ENCODE measurements at places on chromosomes 7 and 10.

DNA sequence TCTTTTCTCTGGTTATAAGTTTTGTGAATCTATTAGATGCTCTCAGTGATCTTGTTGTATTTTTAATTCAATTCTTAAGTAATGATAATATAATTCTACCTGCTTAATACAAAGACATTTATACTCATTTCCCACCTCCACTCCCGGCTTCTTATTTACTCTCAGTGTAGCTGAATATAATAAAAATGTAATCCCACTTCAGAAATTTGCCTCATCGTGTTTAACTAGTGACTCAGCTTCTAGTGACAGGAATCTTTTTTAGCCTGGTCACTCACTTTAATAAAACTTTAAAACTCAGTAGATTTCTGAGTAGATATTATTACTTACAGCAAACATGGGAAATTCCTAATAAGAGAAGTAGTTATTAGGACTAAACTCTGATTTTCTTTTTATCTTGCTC is 1506.2 kb upstream of the LRRTM3 start:
- DNase-seq, result no peak

DNA sequence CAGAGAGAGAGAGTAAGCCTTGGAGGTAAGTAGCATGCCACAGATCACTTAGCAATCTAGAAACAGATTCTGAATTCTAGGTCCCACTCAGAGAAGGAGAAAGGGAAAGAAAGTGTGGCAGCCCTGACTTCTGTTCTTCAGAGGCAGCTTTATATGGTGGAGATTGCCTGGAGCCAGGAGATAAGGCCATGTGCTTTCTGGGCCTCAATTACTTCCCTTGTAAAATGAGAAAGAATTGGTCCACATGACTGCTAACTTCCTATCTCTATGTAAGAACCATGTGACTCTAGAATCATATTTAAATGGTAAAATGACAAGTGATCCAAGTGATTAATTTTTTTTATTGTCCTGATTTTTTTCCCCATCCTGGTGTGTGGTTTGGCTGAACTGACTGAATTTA is 64.1 kb downstream of the HHEX start:
- DNase-seq, result no peak

DNA sequence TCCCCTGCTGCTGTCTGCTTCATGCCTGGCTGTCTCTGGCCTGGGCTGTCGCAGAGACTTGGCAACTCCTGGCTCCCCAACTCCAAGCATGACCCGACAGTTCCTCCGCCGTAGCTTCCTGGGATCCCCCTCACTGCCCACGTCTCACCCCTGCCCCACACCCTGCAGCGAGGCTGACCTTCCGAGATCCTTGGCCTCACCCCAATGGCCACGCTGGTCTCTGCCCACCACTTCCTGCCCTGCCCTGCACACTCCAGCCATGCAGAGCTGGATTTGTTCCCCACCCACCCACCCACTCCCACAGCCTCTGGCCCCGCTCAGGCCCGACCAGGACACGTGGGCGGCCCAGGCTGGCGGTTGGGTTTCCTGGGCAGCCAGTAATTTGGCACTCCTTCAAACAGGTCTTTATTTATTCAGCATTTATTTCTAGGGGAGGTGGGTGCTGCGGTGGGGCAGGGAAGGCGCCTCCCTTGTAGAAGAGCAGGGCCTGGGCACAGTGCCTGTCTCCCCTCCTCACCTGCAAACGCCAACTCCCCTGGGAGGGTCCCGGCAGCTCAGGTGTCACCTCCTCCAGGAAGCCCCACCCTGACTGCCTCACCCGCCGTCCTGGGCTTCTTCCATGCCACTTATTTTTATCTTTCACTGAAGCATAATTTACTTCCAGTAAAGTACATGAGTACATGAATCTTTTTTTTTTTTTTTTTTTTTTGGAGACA is 25.5 kb downstream of the GTF2IRD1 start:
- no peak for DNase-seq

- DNase-seq, result no peak
These were observed 629.1 kb downstream of the SORCS1 start for GRCh38 chr10:106535304-106535953.

- no peak for DNase-seq
These were observed 103.2 kb upstream of the PPIF start for GRCh38 chr10:79244068-79244442.

DNA sequence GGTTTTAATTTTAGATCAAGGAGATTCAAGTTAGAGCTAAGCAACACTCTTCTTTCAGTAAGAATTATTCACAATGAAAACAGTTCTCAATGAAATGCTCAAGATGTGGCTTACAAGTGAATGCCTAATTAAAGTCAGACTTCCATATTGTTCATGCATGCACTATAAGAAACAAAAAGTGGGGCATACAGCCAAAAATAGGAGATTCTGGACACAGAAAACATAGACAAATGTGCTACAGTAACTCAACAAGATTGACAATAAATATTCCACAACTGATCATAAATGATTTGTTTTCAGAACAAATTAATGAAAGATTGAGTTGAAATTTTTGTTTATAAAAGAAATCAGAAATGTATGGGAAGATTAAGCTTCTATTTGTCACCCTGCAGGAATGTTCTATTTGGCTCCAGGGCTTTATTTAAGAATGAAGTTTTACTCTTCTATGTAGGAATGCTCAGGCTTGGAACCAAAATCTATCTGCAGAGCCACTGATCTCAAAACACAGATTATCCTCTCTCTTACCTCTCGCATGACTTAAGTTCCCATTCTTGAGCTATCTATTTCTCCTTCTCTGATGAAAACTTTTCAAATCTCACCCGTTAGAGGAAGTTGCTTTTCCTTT is 89.0 kb upstream of the PIP4K2A start:
- no peak for DNase-seq

GRCh38 chr7:28986028-28986764 is 28.1 kb upstream of the TRIL start:
- no peak for DNase-seq

GRCh38 chr7:101302641-101303101 is 18.9 kb downstream of the IFT22 start:
- DNase-seq, result no peak

DNA sequence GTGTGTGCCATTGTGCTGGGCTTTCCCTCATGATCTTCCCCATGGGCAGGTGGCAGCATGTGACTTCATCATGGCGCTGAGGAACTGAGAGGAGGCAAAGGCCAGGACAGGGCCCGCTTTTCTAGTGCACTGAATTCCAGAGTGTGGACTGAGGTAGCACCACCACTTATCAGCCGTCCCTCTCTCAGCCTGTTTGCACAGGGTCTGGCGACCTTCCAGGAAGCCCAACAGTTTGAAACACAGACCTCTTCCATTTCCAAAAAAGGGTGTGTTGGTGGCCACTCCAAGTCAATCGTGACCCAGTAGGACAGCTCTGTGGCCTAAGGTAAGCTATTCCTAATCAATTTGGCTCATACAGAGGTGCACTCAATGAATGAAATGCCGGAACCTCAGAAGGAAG is 4.4 kb downstream of the DNAJC30 start:
- DNase-seq, result no peak

DNA sequence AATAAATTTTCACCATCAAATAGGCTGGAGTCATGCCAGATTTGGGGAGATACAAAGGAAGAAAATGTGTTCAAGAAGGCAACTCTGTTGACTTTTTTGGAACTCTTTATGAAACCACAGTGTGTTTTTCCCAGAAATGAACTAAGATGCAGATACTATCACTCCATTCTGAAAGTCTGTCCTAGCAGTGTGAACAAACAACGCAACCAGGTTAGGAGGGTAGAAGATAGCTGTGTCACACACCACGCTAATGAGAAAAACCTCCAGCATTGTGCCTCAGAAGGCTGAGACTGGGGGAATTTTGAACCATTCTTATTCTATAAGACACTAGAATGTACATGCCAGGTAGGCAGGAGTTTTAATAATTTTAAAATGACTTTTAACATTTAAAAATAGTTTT is 15.9 kb upstream of the ATP6V0A4 start:
- no peak for DNase-seq

DNA sequence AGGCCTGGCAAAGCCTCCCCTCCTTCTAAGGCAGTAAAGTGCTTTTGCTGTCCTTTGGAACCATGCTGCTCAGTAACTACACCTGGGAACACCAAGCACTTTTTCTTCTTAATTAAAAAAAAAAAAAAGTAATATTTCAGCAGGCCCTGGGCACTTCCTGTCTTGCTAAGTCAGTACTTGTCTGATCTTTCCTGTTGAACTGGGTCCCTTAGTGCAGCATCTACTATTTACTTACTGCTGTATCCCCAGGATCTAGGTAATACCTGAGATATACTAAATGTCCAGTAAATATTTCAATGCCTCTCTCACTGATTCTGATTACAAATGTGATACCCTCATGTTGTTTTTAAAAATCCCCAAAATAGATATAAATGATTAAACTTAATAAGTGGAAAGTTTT is 77.4 kb downstream of the PPP1R3C start:
- DNase-seq, result no peak

DNA sequence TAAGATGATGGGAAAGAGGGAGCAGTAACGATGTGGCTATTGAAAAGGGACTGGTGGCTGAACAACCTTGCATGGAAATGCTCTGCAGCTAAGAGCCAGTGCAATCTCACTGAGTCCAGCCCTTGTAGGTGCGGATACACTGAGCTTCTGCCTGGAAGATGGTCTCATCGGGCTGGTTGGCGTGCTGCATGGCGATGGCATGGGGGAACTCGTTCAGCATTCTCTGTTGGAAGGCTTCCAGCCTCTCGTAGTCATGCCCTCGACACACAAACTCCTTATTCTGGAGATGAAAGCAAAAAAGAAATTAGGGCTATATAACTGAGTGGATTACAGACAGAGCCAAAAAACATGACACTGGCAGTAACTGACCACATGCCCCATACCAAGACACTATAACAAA is 197.8 kb upstream of the IMMP2L start:
- no peak for DNase-seq

DNA sequence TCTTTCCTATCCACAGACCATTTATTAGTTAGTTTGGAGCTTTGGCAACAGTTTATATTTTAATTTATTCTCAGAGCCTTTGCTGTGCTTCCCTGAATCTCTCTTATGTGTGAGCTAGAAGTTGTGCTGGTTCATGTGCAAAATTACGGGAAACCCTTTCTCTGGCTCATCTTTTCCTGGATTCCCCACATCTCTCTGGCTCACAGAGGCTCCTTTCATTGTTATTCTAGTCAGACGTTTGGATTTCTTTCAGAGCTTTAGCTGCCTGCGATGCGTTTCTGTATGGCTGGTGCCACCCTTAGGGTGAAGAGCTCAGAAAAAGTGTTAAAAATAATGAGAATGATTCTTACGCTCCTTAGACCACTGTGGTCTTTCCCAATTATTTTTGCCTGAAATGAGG is 53.3 kb downstream of the TPST1 start:
- DNase-seq, result no peak

DNA sequence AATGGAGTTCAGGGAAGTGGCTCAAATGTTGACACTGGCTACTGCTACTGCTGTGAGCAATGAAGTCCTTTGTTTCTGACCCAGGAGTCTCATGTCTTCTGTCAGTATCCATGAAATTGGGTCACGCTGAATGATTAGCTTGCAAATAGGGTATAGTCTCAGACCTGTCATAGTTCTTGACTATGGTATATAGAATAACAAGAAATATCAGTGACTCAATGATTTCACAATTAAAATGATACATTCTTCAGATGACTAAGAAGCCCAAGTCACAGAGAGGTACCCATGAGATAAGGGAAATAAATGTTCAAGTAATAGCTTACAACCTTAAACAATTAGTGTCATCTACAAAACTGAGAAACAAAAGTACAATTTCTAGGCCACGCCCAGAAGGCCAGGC is 89.3 kb downstream of the LYZL2 start:
- no peak for DNase-seq

GRCh38 chr7:41886901-41887311 is 184.0 kb upstream of the INHBA start:
- no peak for DNase-seq

GRCh38 chr7:1121886-1122831 is 34.2 kb downstream of the GPER1 start:
- no peak for DNase-seq

GRCh38 chr10:71176661-71177060 is 35.7 kb upstream of the UNC5B start:
- no peak for DNase-seq

DNA sequence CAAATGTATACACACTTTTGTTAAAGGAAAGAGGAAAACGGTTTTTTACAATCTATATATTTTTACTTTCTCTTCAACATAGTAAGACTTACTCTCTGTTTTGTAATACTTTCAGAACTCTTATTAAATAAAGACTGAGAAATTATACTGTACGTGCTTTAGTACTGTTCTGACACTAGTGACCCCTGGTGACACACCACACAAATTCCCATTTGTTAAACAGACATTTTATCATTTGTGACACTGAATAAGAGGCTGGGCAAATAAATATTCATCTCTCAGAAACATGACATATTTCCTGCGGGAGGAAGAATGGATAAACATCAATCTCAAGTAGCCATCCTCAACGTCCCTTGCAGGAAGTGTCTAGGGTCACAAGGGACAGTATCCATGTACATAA is 68.9 kb upstream of the ZNF33B start:
- no peak for DNase-seq

- DNase-seq, result no peak
These were observed 7.1 kb upstream of the PAX2 start for GRCh38 chr10:100738055-100738827.

GRCh38 chr7:126339813-126340212 is 912.9 kb downstream of the GRM8 start:
- DNase-seq, result no peak

GRCh38 chr7:128934361-128935341 is 3.1 kb upstream of the IRF5 start:
- DNase-seq, result no peak

- DNase-seq, result no peak
These were observed 454.0 kb upstream of the SORCS1 start for GRCh38 chr10:107618504-107618994.

- no peak for DNase-seq
These were observed 974.8 kb downstream of the SORCS3 start for GRCh38 chr10:105615715-105616365.

- no peak for DNase-seq
These were observed 5.5 kb downstream of the GPR146 start for GRCh38 chr7:1049801-1050200.

DNA sequence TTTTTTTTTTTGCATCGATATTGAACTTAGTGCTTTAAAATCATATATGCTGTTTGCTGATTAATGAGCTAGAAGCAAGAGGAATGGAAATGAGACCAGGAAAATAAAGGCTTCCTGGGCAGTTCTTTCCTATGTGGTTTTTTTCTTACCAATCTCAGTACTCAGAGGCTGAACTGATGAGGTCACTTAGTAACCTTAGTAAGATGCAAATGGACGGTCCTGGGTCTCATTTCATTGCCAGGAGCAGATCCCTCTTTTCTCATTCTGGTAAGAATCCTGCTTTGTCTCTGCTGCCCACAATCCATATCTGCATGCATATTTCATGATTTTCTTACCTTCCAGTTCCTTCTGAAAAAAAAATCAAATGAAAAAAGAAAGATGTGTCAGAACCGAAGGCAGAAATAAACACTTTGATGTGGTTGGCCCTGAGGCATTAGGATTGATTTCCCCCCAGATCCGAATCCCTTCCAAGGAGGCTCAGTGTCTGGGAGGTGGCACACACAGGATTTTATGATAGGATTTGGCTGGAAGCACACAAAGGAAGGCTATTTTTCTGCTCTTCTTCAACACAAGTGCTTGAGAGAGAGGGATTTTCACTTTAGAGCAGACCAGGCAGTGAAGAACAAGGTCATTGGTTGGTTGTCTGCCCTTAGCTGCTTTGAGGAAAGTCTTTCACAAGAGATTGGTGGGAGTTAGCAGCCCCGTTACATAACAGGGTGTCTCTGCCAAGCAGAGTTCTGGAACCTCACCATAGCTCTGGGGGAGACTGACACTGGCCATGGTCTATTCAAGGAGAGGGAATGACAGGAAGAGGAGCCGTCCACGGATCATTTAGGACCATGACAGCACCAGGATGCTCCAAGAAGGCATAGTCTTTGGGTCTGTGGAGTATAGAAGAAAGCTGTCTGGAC is 150.0 kb downstream of the CAMK1D start:
- no peak for DNase-seq
